Naive thymus-derived CD8-positive, alpha-beta T cell (primary cell): ENCODE measurements at places on chromosomes 16 and 17. TPM values are rescaled to one million over a fixed set of nuclear protein-coding genes. Genes with fewer than 3 reads are reported as not detected.

Gene AURKB
- total RNA-seq = not detected

Gene ERAL1
- 25.3 TPM for total RNA-seq

Gene TPSB2
- not detected for total RNA-seq

Gene TNFRSF17
- total RNA-seq = 0.63 TPM

Gene SULT1A2
- 0.66 TPM for total RNA-seq

Gene HOXB2
- 32.4 TPM for total RNA-seq

Gene TIMP2
- 6.2 TPM for total RNA-seq

Gene SRCIN1
- 0.60 TPM for total RNA-seq

Gene TMEM235
- not detected for total RNA-seq

Gene CACNA1G
- not detected for total RNA-seq

Gene NTN1
- 0.05 TPM for total RNA-seq

Gene NMRAL1
- 53.7 TPM for total RNA-seq

Gene SKAP1
- total RNA-seq = 74.6 TPM

Gene MYH1
- total RNA-seq = not detected

Gene CACNG4
- total RNA-seq = not detected

Gene PPY
- total RNA-seq = not detected

Gene LHX1
- not detected for total RNA-seq

Gene OR4D1
- 2.9 TPM for total RNA-seq

Gene MYH2
- not detected for total RNA-seq

Gene TEKT1
- not detected for total RNA-seq

Gene NGFR
- not detected for total RNA-seq

Gene CDH5
- not detected for total RNA-seq

Gene SLC47A1
- not detected for total RNA-seq

Gene FOXL1
- total RNA-seq = not detected

Gene ZNF200
- 25.8 TPM for total RNA-seq

Gene NLRC3
- total RNA-seq = 99.9 TPM

Gene OR3A3
- not detected for total RNA-seq
